ENCODE measurements at places on chromosomes 5 and 9.

GRCh38 chr9:137444106-137444790 lies 3.1 kb upstream of the ENTPD8 start:
- no peak for DNase-seq

- DNase-seq = no peak
These were observed 1.7 kb downstream of the ADRA1B start for GRCh38 chr5:159917994-159918393.

- DNase-seq = no peak
These were observed 16.7 kb downstream of the WHRN start for GRCh38 chr9:114488398-114489129.

DNA sequence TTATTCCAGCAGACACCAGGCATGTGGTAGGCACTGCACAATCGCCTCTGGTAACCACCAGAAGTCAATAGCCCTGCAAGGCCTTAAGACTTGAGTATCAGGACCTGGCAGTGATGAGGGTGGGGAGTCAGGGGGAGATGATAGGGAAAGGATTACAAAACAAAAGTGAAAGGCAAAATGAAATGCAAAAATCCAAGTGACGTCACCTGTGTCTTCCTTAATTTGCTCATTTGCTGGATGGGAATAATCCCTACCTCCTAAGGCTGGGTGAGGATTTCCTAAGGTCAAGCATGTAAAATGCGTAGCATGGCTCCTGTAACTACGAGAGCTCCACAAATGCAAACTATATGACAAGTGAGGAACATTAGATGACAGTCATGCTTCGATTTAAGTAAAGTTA lies 58.4 kb downstream of the FOXI1 start:
- DNase-seq = no peak

- DNase-seq = no peak
These were observed 6.3 kb downstream of the SEC16A start for GRCh38 chr9:136476369-136477150.

GRCh38 chr5:51449026-51449425 lies 65.8 kb downstream of the ISL1 start:
- DNase-seq = no peak

DNA sequence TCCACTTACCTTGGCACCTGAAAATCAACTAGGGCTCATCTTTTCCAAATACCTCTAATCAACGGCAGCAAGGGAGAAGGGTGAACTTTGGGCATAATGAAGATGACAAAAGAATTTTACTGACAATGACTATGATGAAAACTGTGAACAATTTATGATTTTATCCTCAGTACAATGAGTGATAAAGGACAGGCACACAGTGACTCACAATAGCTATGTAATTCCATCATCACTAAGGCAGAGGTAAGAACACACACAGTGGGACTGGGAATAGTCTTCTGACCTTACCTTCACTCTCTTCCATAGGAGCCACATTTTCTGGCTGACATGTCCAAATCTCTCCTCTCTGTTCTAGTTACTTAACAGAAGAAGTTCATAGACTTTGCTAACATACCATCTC lies 26.1 kb upstream of the KCNV2 start:
- no peak for DNase-seq

DNA sequence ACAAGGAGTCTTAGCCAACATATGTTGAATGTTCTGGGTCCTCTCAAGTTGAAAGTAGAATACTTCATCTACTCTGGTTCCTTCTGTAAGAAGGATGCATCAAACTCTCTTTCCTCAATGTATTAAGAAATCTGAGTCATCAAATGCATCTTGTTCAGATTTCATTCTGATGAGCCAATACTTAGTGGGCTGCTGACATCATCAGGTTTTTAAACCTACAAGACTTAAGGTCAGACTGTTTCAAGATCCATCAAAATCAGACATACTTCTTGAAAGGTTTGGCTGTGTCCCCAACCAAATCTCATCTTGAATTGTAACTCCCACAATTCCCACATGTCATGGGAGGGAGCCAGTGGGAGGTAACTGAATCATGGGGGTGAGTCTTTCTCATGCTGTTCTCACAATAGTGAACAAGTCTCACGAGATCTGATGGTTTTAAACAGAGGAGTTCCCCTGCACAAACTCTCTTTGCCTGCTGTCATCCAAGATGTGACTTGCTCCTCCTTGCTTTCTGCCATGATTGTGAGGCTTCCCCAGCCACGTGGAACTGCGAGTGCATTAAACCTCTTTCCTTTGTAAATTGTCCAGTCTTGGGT lies 168.8 kb downstream of the RAPGEF6 start:
- peak; percentile 88 for DNase-seq

DNA sequence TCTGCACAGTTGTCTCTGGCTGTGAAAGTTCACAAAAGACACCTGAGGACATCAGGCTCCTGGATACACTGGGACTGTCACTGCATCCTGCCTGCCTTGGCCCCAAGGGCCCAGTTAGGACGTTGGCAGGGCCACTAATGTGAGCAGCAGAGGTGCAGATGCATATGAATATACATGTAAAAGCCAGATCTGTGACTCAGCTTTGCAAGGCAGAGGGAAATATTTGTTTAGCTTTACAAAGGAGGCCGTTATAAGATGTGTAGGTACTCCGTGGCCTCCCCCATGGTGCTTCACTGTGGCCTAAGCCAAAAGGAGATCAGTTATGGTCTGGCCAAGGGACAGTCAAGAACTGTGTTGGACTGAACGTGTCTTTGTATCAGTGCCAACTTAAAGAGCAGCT lies 4.1 kb upstream of the C1QTNF3 start:
- no peak for DNase-seq

- no peak for DNase-seq
These were observed 2.5 kb downstream of the FLT4 start for GRCh38 chr5:180646963-180647305.

- DNase-seq = no peak
These were observed 35.7 kb downstream of the SECISBP2 start for GRCh38 chr9:89353989-89354388.

DNA sequence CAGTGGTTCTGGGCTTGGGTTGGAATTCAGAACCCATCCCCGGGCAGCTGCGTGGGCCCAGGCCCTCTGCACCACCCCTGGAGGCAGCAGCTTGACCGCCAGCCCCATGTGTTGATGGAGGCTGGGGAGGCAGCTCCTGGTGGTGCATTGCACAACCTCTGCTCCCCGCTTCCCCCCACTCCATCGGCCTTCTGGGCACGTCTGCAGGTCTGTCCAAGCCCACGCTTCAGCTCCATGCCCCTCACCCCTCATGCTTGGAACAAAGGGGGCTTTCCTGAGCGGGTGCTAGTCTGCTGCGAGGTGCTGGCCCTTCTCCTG lies 1.4 kb downstream of the NCS1 start:
- DNase-seq = no peak

GRCh38 chr5:177113566-177114424 lies 19.8 kb upstream of the NSD1 start:
- no peak for DNase-seq

DNA sequence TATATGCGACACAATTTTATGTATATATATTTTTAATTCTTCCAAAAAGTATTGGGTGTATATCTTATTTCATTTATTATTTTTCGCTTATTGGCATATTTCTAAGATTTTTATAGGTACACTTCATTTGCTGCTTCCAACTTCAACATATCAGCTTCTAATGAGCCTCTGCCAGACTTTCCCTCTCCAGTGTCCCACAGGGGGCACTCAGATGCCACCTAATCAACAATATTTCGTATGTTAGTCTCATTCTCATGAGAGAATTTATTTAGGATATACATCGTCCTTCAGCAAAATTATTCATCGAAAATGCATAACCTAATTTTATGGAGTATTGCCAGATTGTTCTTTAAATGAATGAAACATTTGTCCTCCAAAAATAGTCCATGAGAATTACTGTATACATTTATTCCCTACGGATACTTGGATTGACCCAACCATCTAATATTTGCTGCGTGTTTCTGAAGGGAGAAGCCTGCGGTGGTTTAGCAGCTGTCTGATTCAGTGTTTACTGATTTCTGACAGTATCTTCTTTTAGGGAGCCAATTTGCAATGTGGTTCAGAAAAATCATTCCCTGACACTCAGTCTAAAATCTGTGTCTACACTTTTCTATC lies 100.6 kb upstream of the SELENOP start:
- no peak for DNase-seq

DNA sequence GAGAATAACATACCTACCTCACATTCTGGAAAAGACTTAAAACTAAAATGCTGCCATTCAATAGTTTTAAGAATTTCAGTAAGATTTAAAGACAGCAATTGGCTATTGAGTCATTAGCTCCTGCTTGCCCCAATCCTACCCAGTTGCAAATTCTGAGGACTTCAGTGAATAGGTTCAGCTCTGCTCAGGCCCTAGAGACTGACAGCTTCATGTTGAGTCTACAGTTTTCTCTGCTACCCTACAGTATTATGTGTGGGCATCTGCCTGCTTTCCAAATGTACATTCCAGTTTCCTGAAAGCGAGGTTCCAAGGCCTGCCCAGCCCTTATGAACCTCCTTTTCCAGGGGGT lies 61.5 kb downstream of the ARSB start:
- no peak for DNase-seq

- no peak for DNase-seq
These were observed 6.4 kb downstream of the NOP16 start for GRCh38 chr5:176381979-176382378.

DNA sequence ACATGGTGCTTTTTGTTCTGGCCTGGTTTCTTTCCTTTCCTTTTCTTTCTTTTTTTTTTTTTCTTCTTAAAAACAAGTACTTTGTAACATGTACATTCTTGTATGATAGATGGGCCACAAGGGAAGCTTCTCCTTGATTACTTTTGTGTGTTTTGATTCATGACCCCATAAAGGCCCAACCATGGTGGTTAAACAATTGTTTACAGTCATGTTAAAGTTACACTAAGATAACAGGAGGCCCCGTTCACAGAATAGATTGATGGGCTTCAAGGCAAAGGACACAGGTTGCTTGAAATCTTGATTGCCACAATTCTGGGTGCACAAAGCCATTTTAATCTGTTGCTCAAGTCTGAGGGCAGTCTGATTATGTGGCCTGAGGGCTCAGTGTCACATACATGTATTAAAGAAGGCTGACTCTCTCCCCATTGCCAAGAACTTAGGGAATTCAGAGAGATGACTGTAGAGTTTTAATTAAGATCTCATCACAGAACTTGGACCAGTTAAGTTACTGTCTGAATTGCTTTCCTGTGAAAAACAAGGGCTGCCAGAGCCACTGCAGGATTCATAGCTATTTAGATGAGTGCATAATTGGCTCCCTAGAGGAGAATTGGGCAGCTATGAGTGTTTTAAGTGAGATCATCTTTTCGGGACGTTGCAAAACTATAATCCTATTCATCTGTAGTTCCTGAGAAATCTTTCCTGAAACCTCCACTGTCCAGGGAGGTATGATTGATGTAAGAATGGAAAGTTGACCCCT lies 163.4 kb downstream of the TLE4 start:
- DNase-seq = no peak

GRCh38 chr5:64766941-64767340 lies 1.6 kb downstream of the SREK1IP1 start:
- no peak for DNase-seq

DNA sequence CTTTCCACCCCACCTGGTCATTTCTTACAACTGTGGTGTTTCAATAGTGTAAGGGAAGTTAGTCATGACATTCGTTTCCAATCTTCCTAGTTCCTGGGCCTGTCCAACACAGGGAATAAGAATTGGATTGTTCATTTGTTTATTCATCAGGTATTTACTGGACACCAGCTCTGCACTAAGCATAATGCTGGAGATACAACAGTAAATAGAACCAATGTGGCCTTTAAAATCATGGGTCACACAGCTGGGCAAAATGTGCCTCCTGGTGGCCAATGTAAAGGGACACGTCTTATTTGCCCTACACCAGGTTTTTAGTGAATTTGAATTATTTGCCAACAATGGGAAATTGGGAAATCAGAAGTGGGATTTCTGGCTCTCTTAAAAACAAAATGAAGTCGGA lies 10.4 kb downstream of the ABLIM3 start:
- no peak for DNase-seq

DNA sequence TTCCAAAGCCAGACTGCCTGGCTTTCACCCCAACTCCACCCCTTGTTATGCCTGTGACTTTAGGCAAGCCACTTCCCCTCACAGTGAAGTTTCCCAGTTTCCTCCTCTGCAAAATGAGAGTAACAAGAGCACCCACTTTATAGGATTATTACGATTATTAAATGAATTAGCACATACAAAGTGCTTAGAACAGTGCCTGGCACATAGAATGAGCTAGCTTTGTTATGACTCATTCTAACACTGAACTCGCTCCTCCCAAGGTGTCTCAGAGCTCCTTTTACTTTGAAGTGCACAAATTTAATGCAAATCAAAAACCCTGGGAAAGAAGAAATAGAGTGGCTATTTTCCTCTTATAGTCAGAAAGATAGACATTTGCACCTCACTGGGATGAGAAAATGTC lies 34.3 kb downstream of the DNAH5 start:
- no peak for DNase-seq

GRCh38 chr9:78325846-78326360 lies 29.0 kb downstream of the PSAT1 start:
- DNase-seq = no peak
